ENCODE measurements at places on chromosomes 4 and X.

- DNase-seq, result peak; percentile 26
These were observed 51.5 kb downstream of the DHRSX start for GRCh38 chrX:2449135-2449886.

DNA sequence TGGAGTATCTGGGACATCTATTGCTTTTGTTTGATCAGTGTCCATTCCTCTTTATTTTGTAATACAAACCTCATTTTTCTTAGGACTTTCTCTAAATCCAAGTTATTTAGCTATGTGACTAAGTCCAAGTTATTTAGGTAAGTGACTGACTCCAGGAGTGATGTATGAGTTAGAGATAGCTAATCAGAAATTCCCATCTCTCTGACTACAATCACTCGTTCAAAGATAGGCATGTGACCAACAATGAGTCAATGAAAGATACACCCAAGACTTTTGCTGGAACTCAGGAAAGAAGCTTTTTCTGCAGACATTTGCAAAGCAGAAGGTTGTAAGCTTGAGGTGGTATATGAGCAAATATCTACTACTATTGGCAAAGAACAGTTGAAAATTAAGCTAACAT lies 72.5 kb upstream of the KCNIP4 start:
- no peak for DNase-seq

- no peak for DNase-seq
These were observed 26.2 kb downstream of the PRSS12 start for GRCh38 chr4:118326585-118326984.

DNA sequence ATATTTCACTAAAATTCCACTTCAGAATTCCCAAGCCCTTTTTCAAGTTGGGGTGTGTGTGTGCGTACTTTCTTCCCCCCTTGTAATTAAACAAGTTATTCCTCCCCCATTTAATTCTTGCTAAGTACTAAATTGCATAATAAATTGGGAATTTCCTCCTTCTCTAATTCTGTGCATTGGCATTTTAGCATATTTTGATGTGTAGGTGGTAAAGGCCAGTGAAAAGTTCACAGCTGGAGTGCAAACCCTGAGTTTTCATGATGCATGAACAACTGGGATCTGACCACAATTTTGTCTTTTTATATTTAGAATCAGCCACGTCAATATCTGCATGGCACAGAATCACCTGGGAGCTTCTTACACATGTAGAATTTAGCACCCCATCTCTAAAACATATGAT lies 18.5 kb downstream of the ANXA3 start:
- no peak for DNase-seq

- DNase-seq, result no peak
These were observed 990.2 kb downstream of the STPG2 start for GRCh38 chr4:97153042-97153441.

DNA sequence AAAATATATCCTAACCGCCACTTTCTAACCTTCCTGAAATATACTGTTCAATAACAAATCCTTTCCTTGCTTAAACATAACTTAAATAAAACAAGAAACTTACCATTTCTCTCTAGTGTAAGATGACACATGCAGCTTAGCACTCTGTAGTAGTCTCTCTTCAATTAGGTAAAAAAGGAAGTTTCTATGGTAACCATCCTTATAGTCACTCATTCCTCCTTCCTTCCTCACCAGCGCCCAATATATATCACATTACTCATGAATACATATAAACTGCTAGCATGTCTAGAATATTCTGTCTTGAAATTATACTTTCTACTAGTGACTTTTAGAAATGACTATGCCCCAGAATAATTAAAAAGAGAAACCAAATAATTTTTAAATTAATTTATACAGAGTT lies 112.2 kb downstream of the SNCA start:
- DNase-seq, result no peak

DNA sequence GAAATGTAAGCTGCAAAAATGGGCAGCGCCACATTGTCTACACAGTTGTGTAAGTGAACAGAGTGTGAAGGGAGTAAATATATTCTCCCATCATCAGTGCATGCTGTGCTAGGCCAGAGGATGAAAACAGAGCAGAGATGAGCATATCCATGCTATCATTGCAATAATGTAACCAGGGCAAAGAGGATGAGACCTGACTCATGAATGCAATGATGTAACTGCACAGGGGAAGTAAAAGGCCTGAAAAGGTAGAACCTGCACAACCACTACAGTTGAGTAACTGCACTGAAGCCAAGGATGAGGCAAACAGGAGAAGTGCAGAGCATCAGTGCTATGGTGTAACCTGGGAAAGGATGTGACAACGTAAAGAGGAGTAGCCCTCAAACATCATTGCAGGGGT lies 220.4 kb upstream of the FAM47C start:
- no peak for DNase-seq

- DNase-seq, result no peak
These were observed 63.1 kb downstream of the RTL3 start for GRCh38 chrX:78595901-78596502.

- DNase-seq, result no peak
These were observed 48.8 kb downstream of the UGT2B10 start for GRCh38 chr4:68864438-68865187.

DNA sequence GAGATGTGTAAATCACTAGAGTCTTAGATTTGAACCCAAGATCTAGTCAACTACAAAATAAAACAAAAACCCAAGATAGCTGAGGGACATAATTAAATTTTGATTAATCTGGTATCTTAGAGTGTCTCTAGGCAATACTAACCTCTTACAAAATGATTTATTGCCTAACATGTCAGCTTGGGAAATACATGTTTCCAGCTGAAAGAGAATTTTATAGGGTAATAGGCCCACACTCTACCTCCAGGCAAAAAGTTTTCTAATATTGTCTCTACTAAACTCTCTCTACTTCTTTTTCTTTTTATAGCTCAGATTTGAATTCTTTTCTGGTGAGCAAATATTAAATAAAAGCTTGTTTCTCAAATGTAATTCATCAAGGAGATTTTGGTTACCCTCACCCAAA lies 263.2 kb downstream of the IL15 start:
- no peak for DNase-seq

GRCh38 chr4:19657856-19658255 lies 593.8 kb upstream of the SLIT2 start:
- no peak for DNase-seq

DNA sequence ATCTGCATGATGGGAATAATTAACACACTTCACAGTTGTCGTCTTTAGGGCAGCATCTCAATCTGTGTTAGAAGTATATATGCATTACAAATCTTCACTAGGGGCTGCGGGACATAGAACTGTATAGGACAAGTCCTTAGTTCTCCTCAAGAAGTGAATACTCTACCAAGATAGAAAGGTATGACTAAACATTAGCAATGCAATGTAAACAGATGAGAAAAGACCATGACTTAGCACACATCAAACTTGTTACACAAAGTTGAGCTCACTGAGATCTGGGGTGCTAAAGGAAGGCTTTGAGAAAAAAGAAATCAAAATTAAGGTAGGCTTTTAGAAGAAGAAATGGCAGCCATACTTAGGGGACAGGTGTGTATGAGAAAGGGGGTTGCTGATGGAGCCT lies 182.1 kb upstream of the MAP3K15 start:
- no peak for DNase-seq

DNA sequence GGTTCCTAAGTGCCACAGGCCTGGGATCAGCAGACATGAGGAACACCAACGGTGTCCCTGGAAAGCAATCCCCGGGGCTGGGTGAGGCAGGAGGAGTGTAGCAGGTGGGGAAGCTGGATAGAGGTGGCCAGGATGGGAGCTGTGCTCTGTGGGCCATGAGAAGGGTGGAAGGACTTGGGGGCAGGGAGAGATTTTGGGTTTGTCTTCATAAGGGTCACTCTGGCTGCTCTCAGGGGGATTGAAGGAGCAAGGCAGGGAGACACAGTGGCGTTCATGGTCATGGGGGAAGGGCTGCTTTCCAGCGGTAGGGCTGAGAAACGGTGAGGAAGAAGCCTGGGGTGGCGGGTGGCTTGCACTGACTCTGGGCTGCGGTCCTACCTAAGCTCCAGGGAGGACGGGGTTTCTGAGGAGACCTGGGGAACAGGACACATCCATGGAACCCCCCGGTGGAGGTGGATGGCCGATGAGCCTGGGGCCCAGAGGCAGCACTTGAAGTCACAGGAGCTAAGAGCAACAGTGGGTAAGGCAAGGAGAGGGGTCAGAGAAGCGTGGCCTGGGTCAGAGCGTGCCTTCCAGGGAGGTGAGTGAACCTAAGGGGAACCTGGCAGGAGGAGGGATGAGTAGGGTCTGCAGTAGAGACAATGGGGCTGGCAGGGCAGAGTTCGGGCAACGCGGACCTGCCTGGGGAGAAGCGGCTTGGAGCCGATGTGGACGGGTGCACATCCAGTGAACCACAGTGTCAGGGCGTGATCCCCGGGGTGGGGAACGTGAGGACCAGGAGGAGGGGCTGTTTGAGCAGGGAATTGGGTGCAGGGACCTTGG lies 12.4 kb upstream of the CTBP1 start:
- peak; percentile 88 for DNase-seq

DNA sequence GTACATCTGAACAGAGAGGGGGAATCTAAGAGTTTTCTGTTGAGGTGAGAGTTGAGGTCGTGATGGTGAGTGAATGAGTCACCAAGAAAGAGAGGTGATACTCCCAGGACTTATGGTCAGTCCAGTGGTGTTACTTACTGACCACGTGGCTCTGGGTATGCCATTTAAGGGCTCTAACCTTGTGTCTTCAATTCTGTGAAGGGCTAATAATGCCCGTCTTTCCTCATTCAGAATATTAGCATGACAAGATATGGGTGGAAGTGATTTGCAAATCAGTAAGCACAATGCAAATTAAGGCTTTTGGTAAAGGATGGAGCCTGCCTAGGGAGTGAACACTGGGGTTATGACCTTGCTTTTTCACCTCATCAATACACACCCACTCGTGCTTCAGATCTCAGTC lies 75.2 kb downstream of the COQ2 start:
- no peak for DNase-seq

GRCh38 chrX:154737136-154737535 lies 13.7 kb downstream of the GAB3 start:
- DNase-seq, result no peak

GRCh38 chr4:113837397-113837796 lies 75.9 kb upstream of the CAMK2D start:
- DNase-seq, result no peak

GRCh38 chrX:140502491-140503237 lies 2.2 kb downstream of the SOX3 start:
- DNase-seq, result no peak

DNA sequence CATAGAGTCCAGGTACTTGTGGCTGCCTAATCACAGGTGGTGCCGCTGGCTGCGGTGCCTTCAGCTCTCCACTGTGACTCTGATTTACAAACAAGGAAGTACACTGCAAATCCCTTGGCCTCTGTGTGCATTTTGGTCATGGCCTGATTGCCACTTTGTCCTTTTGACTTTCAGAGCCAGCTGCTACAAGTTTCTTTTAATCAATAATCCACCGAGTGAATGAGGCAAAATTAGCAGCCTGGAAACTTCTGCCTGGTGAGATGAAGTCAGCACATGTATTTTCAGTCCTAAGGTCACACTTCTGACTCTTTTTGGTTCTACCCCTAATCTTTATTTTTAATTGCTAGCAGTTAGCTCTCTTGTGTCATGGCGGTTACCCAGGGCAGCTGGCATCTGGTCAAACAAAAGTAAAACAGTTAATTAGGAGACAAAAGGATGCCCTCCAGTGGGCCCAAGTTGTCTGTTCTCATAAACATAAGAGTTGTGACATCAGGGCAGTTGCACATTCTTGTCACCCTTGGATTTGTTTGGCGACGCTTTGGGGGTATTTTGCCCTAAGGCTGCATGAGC lies 62.3 kb upstream of the LNX1 start:
- no peak for DNase-seq

DNA sequence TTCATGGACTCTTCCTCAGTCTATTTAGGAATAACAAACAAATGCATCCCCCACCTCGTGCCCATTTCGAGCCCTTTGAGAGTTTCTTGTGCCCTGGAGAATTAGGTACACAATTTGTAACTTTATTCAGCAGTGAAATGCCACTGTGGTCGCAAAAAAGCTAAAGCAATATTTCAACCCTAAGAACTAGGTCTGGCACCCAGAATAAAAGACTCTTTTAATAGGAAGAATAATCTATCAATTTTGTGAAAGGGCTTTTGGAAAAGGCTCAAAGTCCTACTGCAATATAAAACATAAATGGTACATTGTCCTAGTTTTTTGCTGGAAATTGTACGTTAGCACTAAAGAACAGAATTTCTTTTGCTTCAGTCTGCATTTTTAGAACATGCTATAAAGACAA lies 304.6 kb upstream of the TENM3 start:
- DNase-seq, result no peak

- no peak for DNase-seq
These were observed 282.5 kb upstream of the PCDH10 start for GRCh38 chr4:132866616-132867015.

GRCh38 chr4:147354237-147354636 lies 126.7 kb upstream of the EDNRA start:
- no peak for DNase-seq

GRCh38 chr4:21769404-21770147 lies 179.0 kb downstream of the KCNIP4 start:
- DNase-seq, result no peak

GRCh38 chrX:106716004-106716403 lies 10.5 kb upstream of the RNF128 start:
- no peak for DNase-seq

DNA sequence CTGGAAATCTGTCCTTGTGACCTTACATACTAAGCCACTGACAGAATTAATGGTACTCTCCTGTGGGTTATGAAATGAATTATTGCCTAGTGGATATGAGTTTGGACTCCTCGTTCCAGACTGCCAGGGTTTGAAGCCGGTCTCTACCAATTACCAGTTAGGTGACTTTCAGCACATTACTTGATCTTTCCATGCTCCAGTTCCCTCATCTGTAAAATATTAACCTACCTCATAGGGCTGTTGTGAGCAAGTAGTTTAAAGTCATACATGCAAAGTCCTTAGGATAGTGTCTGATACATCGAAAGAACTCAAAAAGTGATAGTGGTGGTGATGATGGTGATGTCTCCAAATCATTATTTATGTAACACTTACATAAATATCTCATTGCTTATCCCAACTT lies 373.5 kb upstream of the ARX start:
- DNase-seq, result no peak

- no peak for DNase-seq
These were observed 686.0 kb downstream of the ADGRL3 start for GRCh38 chr4:61886131-61886530.

DNA sequence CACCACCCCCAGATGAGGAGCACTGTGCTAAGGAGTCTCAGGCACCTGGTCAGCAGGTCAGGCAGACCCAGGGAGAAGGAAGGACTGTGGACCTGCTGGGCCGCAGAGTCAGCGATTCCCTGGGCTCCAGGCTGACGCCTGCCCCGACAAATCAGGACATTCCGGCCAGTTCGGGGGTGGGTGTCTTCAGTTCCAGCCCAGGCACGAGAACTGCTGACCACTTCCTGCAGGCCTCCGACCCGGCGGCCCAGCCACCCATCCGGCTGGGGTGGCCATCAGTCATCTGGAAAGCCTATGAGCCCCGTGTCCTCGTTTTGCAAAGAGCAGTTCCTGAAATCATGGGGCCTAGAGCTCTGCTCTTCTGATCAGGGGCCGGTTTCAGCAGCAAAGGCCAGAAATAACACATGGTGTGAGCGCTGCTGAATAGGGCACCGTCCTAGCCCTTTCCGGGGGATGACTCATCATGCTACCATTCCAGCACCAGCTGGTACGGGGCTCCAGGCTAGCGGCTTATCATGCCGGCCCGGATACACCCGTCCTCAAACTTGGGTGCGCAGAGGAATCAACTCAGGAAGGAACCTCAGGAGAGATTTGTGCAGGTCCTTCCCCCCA lies 7.8 kb upstream of the SH3TC1 start:
- no peak for DNase-seq

- DNase-seq, result no peak
These were observed 82.5 kb downstream of the GPAT3 start for GRCh38 chr4:83618431-83618830.

GRCh38 chr4:100728861-100729260 lies 211.0 kb upstream of the EMCN start:
- no peak for DNase-seq
